Activated naive CD4-positive, alpha-beta T cell (primary cell): ENCODE measurements at places on chromosomes 11 and 22.

DNA sequence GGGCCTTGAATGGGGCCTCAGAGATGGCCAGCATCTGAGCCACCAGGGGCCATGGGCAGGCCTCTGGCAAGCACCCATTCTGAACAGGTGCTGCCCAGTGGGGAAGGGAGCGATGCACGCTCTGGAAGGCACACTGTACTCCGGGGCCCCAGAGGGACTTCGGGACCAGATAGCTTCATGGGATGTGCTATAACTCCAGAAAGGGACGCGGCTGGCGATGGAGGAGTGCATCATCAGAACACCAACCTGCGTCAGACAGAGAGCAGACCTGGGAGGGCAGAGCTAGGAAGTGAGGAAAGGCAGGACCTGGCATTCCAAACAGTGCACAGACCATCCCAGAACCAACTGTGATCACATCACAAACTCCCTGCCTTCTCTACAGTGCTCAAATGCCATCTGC, 16.8 kb downstream of the DGCR2 start:
- no peak for DNase-seq

GRCh38 chr11:97136067-97136466, 746.3 kb downstream of the JRKL start:
- DNase-seq, result no peak

DNA sequence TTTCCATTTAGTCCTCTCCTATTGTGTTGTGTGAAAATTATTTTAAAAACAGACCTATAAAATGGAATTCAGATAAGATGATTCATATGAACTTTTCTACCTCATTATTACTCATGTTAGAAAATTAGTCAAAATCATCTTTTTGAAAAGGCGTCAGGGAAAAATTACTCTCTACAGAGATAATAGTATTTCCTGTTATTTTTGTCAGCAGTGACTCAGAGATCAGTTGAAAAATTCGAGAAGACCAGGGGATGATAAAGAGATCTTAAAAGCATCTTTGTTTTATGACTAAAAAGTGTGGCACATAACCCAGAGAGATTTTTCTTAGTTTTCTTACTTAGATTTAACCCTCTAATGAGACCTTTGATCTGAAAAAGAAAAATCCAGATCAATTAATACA, 157.9 kb upstream of the CARD18 start:
- DNase-seq, result no peak

DNA sequence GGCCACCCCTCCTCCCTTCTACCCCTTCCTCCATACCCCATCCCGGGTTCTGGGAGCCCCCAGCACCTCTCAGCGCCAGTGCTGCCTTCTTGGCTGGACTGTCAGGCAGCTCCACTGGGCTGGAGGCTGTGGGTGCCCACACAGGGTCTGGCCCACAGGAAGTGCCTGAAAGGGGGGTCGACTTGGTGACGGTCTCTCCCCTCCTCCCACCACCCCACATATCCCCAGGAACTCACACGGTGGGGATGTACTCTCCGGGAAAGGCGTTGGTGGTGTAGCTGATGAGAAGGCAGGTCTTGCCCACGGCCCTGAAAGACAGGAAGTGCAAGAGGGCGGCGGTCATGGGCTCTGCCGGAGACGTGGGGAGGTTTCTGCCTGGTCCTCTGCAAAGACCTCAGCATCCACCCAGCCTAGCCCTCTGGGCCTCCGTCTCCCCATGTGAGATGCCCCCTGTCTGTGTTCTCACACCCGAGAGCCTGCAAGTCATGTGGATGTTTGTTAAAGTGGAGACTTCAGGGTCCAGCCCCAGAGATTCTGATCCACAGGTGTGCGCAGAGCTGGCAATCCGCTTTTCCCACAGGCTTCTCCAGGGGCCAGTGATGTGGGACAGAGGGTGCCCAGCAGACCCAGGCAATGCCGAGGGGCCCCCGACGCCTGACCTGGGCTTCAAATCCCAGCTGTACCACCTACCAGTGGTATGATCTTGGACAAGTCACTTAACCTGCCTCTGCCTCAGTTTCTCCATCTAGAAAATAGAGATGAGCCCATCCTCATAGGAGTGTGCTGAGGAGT, 2.5 kb downstream of the RAC2 start:
- no peak for DNase-seq

GRCh38 chr22:37028692-37029674, 9.4 kb downstream of the MPST start:
- no peak for DNase-seq

- DNase-seq, result no peak
These were observed 62.3 kb downstream of the PPFIBP2 start for GRCh38 chr11:7575841-7576725.

DNA sequence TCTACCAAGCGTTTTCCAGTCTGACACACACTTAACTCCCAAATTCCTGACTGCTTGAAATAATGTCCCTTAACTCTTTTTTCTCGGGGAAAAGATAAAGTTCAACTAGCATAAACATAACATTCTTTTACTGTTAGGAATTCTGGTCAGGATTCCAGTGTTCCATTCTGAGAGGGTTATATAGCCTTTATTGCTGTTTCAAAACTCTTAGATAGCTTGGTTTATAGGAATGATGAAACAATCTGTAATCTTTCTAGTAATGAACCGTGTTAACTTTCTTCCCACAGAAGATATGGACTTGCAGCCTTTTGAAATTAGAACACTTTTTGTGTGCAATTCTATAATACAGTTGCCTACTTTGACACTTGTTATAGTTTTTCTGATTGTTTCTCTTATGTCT, 8.6 kb downstream of the REXO2 start:
- no peak for DNase-seq

- no peak for DNase-seq
These were observed 32.2 kb downstream of the ZBTB16 start for GRCh38 chr11:114091516-114092397.

GRCh38 chr11:22828373-22828772, 1.2 kb downstream of the SVIP start:
- no peak for DNase-seq

- DNase-seq, result no peak
These were observed 30.2 kb upstream of the APOBEC3A start for GRCh38 chr22:38927033-38927781.

DNA sequence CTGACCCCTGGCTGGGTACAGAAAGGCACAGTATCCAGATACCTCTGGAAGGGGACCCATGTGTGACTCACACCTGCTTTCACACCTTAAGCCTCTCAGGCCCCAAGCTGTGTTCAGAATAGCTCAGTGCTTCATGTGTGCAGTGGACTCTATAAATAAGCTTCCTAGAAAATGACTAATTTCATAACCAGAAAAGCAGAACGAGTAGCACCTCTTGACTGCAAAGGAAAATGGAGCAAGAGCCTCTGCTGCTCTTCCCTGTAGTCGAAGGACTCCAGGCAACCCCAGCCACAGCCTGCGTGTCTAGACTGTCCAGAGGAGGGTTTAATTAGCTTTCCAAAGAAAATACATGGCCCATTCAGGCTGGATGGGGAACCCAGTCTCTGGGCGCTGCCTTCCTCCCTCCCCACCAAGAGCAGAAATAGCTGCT, 23.1 kb downstream of the PTPN5 start:
- DNase-seq, result no peak

GRCh38 chr11:1310318-1310687, 871 bp upstream of the TOLLIP start:
- DNase-seq, result no peak

DNA sequence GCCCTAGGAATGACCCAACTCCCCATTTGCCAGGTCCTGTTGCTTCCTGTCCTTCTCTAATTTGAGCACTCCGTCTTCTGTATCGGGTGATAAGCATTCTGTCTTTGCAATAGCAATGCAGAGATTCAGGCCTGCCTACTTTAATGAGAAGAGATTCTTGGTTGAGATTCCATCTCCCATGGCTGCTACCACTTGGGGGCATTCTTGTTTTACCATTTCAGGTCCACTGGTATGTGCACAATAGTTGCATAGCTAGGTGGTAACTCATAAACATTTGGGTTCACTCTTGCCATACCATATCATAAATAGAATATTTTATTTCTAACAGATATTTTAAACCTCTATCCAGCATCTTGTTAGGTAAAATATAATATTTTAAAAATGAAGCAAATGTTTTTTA, 34.4 kb upstream of the CALCB start:
- DNase-seq, result no peak
